ENCODE measurements at places on chromosomes 7 and 10.
A peak's percentile ranks its signal among the peaks of the same experiment; 100 is the strongest.

- DNase-seq = no peak
Measured at GRCh38 chr7:2922866-2923265, 78.8 kb upstream of the GNA12 start.

DNA sequence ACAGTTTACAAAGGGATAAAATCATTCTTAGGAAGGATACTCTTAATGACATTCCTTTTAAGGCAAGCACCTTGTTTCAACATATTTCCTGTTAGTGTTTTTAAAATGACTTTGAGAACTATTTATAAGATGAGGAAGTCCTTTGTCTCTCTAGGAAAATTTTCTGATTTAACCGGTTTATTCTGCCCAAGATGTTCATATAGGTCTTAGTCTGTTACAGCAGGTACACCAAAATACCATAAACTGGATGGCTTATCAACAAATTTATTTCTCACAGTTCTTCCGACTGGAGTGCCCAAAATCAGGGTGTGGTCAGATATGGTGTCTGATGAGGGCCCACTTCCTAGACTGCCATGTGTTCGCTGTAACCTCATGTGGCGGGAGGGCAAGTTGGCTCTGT, 77.9 kb downstream of the GSAP start:
- DNase-seq = no peak

DNA sequence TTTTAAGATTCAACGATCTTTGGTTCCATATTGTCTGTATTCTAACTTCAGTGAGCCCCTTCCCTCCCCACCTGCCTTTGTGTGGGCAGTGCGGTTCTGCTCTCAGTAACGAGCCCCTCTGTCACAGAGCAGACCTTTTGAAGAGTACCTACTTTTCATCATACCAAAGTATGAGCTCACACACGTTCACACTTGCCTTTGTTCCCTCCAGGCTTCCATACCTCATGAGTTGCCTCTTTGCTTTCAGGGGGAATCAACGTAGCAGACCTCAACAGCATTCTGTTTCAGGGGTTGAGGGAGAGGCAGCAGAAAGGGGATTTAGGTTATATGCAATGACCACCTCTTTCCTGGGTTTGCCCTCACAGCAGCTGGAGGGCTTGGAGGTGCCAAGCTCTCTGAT, 211.4 kb upstream of the MDFIC start:
- DNase-seq = no peak

GRCh38 chr10:130193033-130193432, 56.8 kb downstream of the GLRX3 start:
- no peak for DNase-seq

DNA sequence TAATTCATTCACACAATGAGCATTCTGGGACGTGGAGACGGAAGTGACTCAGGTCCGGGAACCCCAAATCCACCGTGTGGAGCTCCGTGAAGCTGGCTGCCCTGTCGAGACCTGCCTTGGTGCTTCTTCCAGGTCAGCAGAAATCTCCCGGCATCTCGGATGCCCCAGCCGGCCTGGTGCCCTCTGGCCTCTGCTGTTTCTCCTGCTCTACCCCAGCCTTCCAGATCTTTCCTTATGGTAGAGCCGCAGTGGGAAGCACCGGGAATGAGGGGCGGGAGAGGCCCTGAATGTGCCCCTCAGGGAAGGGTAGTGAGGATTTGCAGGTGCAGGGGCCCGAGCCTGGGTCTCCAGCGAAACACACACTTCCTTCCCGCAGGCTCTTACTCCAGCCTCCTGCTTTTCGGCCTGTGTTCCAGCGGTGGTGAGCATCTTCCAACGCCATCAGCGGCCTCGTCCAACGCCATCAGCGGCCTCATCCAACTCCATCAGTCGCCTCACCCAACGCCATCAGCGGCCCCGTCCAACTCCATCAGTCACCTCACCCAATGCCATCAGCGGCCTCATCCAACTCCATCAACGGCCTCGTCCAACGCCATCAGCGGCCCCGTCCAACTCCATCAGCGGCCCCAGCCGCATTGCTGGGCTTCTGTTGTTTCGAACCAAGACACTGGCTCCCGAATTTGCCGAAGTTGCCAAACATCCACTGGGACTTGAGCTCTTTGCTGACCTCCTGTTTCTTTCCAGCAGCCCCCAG, 57.1 kb upstream of the PDGFA start:
- DNase-seq = no peak

- DNase-seq = no peak
Measured at GRCh38 chr7:107643407-107643806, 17.2 kb upstream of the SLC26A4 start.

GRCh38 chr10:71222601-71223346, 10.4 kb downstream of the UNC5B start:
- DNase-seq = no peak

- no peak for DNase-seq
Measured at GRCh38 chr10:48993627-48994026, 54.0 kb upstream of the LRRC18 start.

DNA sequence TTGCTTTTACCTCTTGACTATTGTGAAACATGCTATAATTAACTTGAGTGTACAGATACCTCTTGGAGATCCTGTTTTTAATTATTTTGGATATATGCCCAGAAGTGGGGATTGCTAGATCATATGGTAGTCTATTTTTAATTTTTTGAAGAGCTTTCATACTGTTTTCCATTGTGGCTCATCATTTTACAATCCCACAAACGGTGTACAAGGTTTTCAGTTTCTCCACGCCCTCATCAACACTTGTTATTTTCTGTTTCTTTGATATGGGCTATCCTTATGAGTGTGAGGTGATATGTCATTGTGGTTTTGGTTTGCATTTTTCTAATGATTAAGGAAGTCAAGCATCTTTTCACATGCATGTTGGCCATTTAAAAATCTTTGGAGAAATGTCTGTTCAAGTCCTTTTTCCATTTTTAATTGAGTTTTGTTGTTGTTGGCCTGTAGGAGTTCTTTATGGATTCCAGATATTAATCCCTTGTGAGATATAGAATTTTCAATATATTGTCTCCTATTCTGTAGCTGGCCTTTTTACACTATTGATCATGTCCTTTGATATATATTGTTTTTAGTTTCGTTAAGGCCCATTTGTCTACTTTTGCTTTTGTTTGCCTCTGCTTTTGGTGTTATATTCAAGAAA, 7.5 kb downstream of the AGK start:
- peak; percentile 62 for DNase-seq

DNA sequence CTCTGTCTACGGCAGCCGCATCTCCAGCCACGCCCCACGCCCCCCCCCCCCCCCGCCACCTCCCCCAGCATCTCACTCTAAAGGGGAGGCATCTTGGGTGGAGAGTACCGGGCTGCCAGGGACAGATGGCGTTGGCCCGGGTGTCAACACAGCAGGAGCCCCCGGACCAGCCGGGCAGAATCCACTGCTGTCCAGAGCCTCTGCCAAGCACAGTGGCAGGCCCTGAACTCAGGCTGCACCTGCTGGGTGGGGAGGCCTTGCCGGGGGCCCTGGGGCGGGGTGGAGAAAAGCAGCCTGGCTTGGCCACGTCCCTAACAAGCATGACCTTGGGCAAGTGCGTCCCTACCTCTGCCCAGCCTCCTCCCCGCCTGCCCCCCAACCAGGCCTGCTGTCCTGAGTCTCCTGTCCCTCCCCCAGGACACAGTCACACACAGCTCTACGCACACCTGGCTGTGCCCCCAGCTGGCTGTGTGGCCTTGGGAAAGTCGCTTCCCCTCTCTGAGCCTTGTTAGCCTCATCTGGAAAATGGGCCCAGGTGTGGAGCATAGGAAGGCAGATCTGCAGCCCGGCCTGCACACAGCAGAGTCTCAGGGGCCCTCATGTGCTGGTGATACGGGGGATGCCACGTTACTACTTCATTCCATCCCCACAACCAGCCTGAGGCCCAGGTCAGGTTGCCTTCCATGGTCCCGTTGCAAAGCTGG, 45.2 kb downstream of the MICALL2 start:
- DNase-seq = no peak

GRCh38 chr7:90560730-90561129, 35.4 kb upstream of the CDK14 start:
- DNase-seq = no peak

- no peak for DNase-seq
Measured at GRCh38 chr7:106050002-106050745, 61.9 kb downstream of the SYPL1 start.

DNA sequence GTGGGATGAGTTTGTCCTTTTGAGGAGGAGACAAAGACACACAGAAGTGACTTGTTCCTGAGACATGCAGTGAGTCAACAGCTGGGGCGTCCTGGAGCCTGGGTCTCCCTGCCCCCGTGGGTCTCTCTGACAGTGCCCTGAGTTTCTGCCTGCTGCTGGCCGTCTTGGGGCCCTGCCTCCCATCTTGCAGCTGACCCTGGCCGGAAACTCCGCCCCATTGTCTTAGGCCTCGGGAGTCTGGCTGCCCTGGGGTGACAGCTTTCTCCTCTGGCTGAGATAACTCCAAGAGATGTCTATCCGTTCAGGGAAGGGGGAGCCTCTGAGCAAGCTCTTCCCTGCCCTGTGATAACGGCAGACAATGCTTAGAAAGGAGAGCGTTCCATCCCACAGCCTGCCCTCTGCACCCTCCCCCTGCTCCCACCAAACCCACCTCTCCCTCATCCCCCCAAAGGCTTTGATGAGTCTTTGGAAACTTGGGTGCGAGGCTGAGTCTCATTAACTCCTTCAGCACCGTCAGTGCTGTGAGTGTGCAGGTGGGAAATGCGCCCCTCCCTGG, 69.5 kb upstream of the PODXL start:
- DNase-seq = no peak

- no peak for DNase-seq
Measured at GRCh38 chr10:51291961-51292360, 217.7 kb downstream of the PRKG1 start.

GRCh38 chr10:93376372-93377293, 105.5 kb downstream of the MYOF start:
- peak; percentile 80 for DNase-seq

GRCh38 chr7:47552621-47553020, 29.3 kb downstream of the TNS3 start:
- no peak for DNase-seq

DNA sequence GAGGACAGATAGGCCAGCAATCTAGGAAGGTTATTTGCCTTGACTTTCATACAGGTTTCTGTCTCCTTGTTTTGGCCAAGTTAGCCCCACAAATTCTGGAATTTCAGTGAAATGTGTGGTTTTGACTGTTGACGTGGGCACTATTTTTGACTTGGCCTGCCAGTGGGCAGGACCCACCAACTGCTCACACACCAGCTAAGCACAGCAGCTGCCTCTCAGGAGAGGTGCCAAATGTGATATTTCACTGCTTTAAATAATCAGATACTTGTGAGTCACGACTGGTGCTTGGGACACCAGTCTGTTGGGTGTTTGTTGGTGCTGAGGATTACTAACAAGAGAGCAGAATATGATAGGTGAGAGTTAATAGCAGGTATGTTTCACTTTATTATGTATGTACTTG, 409.7 kb upstream of the MTPN start:
- no peak for DNase-seq

GRCh38 chr7:44767912-44768627, 19.4 kb downstream of the ZMIZ2 start:
- peak; percentile 52 for DNase-seq

- DNase-seq = peak; percentile 5
Measured at GRCh38 chr10:100934084-100934659, 21.4 kb downstream of the SLF2 start.

- DNase-seq = no peak
Measured at GRCh38 chr10:124339119-124340032, 79.3 kb downstream of the OAT start.

DNA sequence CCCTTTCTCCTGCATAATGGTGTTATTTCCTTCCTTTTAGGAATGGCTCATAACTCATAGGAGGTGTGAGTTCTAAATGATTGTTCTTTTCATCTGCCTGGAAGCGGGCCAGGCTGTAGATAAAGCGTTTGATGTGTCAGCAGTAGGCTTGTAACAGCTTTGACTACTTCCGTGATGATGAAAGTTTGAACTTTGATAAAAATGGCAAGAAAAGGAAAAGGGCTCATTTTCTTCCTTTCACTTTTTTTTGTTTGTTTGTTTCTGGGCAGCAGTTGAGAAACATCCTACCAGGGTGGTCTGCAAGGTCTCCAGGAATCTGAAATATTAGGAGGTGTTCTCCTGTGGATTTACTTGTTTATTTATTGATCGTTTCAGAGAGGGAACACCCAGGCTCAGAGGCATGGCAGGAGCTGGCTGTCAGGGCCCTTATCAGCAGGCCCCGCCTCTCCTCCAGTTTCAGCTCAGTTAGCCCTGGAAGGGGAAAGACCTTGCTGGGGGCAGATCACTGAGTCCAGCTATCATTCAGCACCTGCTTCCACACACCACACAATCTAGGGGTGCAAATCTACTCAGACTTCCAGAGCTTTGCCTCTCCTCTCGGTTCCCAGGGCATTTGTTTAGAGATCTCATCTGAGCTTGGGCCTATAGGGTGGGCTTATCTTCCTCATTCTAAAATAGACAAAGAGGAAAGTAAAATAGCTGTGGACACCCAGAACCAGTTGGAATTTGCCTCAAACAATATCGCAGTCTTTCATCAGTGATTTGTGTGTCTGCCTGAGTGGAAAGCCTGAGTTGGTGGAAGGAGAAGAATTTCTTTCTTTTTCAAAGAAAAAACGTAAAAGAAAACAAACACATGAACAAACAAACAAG, 130.9 kb downstream of the BMPER start:
- no peak for DNase-seq

DNA sequence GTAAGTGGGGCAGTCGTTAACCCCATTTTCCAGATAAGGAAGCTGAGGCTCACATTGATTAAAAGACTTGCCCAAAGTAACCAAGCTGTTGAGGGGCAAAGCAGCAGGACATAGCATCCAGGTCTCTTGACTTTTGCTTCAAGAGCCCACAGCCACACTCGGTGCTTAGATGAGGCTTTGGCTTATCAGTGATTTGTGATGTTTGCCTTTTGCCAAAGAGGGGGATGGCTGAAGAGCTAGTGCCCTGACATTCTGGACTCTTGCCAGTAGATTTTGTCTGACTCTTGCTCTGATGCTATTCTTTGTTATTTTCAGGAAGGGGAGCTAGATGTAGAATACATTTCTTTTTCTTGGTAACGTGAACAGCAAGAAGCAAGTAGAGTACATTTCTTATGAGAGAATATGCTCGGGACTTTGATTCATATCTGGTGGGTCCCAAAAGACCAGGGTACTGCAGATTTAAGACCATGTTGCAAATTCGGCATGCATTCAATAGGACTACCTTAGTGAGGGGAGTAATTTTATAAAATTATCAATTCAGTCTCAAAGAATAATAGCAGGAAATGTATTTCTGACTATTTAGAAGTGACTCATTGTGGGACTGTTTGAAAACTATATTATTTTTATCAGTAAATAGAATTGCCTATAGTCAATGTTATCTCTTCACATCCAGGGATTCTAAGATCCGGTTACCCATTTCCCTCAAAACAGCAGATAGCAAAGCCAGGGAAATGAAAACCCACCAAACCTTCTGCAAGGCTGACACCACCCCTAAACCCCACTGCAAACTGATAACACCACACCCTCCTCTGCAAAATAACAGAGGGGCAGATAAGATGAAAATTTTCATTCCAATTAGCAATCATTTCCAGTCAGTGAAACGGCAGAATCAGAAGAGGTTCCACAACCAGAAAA, 180.0 kb upstream of the BMPER start:
- DNase-seq = no peak

- no peak for DNase-seq
Measured at GRCh38 chr7:23810099-23810498, 100.1 kb downstream of the STK31 start.

GRCh38 chr10:114511881-114512280, 107.6 kb upstream of the AFAP1L2 start:
- no peak for DNase-seq

- no peak for DNase-seq
Measured at GRCh38 chr10:78784546-78784945, 284.2 kb upstream of the ZMIZ1 start.
